GM12891 (cell line): ENCODE measurements at places on chromosomes 12 and 14.

DNA sequence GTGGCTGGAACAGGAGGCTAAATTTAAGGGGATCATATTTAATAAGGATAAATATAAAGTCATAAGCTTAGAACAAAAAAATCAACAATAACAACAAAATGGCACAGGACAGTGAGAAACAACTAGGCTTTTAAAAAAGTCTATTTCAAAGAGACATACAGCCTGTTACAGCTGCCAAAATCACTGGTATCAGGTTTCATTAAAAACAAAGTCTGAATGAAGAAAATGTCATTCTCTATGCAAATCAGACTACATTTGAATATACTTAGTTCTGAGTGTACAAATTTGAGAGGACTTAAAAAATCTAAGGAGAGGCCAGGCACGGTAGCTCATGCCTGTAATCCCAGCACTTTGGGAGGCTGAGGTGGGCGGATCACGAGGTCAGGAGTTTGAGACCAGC is 44.0 kb downstream of the TFCP2 start:
- DNase-seq, result no peak

DNA sequence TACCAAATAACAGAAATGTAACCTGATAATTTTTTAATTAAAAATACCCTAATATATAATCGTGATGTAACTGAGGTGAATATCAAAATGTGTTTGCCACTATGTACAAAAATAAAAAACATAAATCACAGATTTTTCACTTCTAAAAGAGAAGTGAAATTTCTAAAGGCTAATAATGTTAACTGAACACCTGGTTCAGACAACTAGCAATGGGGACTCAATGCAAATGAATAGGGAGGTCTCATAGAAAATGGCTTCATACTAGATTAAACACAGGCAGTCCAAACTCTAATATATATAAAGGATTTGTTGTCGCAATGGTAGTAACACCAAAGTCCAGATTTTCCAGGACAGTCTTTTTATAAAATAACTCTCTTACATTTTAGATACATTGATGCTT is 365.4 kb upstream of the ATP2B1 start:
- no peak for DNase-seq

DNA sequence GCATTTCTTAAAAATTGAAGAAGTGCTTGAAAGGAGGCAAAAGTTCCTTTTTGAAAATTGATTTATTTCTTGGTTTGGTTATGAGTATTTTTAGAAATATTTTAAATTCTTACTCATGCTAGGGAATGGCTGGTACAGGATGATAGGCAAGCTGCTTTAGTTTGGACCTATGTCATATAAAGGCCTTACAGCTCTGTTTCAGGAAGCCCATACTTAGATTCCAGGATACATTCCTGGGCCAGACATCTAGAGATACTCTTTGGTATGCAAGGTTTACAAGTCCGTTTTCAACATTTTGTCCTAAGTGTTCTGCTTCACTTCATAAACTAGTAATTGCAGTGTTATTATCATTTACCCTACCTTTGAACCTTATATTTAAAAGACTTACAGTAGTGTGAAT is 186.8 kb downstream of the FUT8 start:
- DNase-seq, result no peak

DNA sequence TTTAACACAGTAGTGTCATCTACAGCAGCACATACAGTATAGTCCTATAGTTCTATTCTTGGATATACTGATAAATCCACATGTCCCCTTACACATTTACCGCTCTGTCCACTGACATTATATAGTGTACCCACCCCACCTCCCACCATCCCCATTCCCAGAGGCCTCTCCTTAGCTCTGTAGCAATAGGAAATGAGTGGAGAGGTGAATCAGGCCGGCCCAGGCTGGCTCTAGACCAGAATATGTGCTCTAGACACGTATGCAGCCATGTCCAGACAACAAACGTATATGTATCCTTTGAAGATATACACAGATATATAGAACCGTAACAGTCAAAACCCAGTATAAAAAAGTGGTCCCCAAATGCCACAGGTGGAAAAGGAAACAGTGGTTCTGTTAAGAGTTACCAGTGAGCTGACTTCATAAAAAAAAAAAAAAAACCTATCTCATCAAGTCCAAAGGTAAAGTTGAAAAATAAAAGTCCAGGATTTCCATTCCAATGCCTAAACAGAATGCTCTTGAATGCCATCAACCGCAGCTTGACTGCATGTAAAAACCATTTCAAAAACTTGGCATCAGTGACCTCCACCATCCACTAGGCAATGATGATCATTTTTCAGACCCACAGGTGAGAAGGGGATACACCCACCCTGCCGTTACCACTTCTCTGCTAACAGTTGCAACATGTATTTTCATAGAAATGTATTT is 16.7 kb downstream of the EGLN3 start:
- DNase-seq, result no peak

- DNase-seq, result no peak
These were observed 79.5 kb downstream of the DDX51 start for GRCh38 chr12:132064631-132065030.

GRCh38 chr14:68412505-68413465 is 380.1 kb downstream of the ZFP36L1 start:
- DNase-seq, result no peak
